ENCODE measurements at places on chromosomes 6 and 20.

GRCh38 chr6:43809417-43810305 lies 39.6 kb downstream of the VEGFA start:
- DNase-seq = peak; percentile 46

DNA sequence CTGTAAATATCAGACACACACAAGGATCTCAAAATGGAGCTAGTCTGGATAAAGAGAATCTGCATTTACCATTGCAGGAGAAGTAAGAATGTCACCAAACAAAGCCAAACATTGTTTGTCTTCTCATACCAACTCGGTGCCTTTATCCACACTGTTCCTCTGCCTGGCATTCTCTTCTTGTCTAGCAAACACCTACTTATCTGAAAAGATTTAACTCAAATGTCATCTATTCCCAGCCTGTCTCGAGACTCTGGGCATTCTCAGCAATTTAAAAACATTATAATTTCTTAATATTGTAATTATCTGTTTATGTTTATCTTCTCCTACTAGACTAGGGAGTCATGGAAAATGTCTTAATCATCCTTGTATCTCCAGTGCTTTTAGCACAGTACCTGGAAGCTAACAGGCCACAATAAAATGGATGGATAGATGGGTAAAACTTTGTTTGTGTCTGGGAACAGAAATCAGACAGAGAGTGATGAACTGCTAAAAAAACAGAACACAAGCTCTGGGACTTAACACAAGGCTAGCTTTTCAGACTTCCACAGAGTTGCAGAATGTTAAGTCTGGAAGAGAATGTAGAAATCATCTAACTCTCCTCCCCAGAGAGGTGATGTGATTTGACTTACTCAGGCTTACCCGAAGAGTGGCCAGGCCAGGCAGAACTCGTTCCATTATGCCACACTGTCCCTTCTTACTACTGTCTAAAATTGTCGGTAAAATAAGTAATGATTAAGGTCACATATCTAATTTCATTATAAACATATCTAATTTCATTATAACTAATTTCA lies 42.3 kb upstream of the FAM83C start:
- no peak for DNase-seq

- no peak for DNase-seq
Observed at GRCh38 chr6:114194362-114195026, 148.3 kb downstream of the HS3ST5 start.

- DNase-seq = no peak
Observed at GRCh38 chr6:161369339-161369738, 95.5 kb upstream of the AGPAT4 start.

DNA sequence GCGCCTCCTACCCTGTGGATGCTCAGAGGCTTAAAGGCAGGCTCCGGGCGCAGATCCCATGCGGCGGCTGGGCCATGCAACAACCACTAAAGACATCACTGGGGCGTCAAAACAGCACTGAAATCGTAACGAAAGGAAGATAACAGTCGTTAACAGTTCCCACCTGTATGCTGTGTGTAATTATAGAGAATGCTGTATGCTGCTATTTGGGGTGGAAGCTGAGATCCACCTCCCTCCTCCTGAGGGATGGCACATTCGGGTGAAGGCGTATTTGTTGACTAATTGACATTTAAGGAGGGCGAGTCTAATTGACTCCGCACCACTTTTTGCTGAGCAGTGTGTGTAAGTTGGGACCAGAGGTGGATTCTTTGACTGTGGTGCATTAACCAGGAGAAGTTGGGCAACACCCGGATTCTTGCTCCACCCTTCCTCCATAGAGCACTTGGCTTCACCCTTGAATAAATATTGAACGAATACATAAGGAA lies 687 bp downstream of the SLC35A1 start:
- peak; percentile 67 for DNase-seq

DNA sequence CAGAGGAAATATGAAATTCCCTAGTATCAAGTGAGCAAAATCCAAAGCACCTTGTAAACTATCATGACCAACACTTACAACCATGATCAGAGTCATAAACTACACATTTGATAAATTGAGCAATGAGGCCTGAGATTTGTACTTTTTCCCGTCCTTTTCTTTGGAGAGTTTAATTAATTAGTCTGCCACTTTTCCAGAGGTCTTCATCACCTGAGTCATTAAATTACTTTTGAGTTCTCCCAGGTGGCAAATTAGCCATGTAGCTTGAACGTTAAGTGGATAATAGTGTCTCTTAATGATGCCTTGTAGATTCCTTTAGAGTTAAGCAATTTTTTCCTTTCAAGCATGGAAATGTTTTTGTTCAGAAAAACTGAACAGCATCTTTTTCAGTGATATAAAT lies 75.6 kb downstream of the RNF217 start:
- DNase-seq = peak; percentile 11

- DNase-seq = no peak
Observed at GRCh38 chr6:27260369-27260768, 12.9 kb downstream of the PRSS16 start.

GRCh38 chr6:141252828-141253608 lies 879.7 kb upstream of the GJE1 start:
- no peak for DNase-seq

DNA sequence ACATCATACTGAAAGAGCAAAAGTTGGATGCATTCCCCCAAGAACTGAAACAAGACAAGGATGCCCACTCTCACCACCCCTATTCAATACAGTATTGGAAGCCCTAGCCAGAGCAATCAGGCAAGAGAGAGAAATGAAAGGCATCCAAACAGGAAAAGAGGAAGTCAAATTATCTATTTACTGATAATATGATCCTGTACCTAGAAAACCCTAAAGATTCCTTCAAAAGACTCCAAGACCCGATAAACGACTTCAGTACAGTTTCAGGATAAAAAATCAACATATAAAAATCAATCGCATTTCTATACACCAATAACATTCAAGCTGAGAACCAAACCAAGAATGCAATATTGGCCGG lies 14.5 kb downstream of the CDK19 start:
- no peak for DNase-seq

- DNase-seq = no peak
Observed at GRCh38 chr20:4193069-4193452, 177.7 kb upstream of the RNF24 start.

GRCh38 chr6:20716865-20717264 lies 182.6 kb downstream of the CDKAL1 start:
- no peak for DNase-seq

DNA sequence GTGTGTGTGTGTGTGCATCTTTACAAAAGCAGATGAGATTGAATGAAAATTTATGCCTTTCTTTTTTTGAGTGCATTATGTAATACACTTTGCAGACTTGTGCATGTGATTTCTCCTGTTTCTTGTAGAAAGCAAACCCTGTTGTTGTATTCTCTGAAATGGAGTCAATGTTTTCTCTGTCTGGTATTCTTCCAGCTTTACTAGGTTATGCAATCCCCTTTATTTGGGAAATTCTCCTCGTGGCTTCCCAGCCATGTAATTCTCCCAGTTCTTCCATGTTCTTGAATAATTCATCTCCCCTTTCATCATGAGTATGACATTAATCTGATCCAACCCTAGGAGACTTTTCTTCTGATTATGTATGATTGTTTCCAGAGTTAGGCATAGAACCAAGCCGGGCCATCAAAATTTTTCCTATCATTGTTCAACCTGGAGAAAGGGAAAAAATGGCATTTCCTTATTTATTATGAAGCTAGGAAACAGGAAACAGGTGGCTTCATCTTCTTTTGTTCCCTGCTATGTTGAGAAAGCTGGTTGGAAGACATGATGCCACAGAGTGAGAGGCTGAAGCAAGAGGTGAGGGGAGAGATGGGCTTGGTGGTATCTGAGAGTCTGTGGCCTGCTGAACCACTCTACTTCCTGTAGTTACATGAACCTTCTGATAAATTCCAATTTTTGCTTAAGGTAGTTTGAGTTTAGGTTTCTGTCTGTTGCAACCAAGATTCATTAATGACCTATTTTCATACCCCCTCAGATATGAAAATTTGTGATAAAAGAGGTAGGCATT lies 68.8 kb downstream of the PRL start:
- no peak for DNase-seq

GRCh38 chr6:27472182-27472616 lies 706 bp downstream of the ZNF184 start:
- DNase-seq = peak; percentile 78

GRCh38 chr20:48460681-48461080 lies 367.1 kb downstream of the PREX1 start:
- DNase-seq = no peak

DNA sequence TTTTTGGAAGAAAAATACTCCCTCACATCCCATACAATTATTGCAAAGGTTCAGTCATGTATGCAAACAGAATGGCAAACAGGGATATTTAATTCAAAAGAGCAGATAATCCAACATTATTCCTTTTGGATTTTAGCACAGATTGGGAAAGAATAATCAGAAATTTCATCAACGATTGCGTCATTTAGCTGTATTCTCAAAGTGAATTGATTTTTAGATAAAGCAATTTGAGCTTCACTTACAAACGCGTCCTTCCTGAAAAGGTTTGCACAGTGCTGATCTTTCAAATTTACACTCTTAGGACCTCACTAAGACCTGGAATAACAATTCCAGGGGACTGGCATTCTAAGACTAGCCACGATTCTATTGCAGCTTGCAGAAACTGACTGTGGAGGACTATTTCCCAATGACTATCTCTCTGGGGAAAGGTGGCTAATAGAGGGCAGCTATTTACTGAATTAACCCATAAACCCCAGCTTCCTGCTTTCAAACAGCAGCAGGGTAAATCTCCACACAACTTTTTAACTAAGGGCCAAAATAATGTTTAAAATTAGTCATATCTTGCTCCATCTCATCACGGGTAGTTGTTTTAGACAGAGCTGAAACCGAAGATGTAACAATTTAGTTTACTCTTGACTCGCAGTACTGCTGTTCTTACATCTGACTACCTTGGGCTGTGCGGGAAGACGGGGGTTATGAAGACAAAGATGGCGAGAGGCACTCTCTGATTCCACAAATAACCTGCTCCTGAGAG lies 131.2 kb upstream of the FAM184A start:
- DNase-seq = no peak

GRCh38 chr6:146803601-146804000 lies 204.8 kb downstream of the ADGB start:
- DNase-seq = no peak

- DNase-seq = no peak
Observed at GRCh38 chr6:20915156-20915555, 380.9 kb downstream of the CDKAL1 start.

- DNase-seq = no peak
Observed at GRCh38 chr20:47810116-47810677, 24.9 kb upstream of the SULF2 start.

- DNase-seq = no peak
Observed at GRCh38 chr6:87705070-87705691, 3.1 kb upstream of the AKIRIN2 start.

DNA sequence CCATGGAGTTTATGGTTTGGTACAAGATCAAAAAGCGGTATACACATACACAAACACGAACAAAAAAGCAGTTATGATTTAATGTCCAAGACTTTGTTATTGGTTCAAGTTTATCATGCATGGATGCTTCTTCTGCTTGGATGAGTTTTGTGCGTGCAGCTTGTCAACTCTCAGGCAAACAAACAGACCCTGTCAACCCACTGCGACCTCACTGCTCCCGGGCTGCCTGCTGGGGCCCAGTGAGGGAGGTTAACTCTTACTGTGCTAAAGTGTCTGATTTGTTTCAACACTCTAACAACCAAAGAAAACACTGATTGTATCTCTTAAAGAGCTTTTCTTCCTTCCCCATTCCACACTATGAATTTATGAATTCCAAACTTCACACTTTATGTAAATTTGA lies 26.8 kb upstream of the DDR1 start:
- peak; percentile 62 for DNase-seq

DNA sequence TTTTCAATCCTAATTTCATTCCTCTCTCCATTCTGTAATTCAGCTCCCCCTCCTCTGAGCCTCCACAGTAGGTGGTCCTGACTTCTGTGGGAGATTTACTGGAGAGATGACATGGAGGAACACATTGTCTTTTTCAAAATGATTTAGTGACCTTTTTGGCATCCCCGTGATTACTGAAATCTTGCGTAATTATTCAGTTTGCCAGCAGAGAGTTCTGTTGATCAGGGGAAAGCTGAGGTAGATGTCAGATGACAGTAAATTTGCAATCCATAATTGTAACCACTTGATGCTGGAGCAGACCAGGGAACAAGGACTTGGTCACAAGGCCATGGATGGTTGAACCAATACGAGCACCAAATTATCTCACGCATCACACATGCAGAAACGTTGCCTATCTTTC lies 302.2 kb downstream of the TSHZ2 start:
- DNase-seq = no peak

- no peak for DNase-seq
Observed at GRCh38 chr6:41167173-41167963, 4.5 kb upstream of the TREM2 start.

GRCh38 chr6:101286146-101286545 lies 107.4 kb upstream of the GRIK2 start:
- no peak for DNase-seq

- no peak for DNase-seq
Observed at GRCh38 chr6:29953686-29954085, 11.4 kb downstream of the HLA-A start.

- DNase-seq = peak; percentile 57
Observed at GRCh38 chr6:36130667-36131510, 576 bp downstream of the MAPK13 start.

GRCh38 chr6:138455746-138456400 lies 43.4 kb downstream of the NHSL1 start:
- DNase-seq = no peak

DNA sequence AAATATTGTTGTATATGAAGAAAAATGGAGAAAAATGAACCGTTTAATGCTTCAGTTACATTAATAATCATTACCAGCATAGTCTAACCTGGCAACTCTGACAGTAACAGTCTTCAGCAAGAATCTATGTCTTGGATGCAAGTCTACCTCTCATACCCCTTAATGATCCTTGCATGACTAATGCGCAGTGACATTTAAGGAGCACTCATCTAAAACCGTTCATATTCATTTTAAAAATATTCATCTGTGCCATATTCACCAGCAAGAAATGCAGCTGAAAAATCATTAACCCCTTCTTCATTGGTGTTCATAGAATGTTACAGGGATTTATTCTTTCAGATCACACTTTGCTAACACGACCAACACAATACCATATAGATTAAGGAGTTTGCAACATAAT lies 227.2 kb upstream of the ASCC3 start:
- no peak for DNase-seq

GRCh38 chr20:58839474-58839874 lies 11.2 kb downstream of the GNAS-AS1 start:
- DNase-seq = peak; percentile 71

DNA sequence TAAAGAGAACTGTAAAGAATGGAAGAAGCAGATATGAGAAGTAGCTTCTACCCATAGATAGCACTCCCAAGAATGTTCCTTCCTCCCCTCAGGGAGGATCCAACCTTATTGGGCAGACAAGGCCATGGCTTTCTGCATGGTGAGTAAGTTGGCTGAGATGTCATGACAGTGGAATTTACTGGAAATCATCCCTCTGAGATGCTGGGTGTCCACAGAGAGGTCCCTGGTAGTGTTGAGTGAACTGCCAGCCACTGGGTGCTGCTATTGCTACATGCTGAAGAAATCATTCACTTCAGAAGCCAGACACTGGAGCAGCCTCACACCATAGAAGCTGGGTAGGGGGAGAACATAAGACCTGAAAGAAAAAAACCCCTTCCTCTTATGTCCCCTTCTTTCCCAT lies 46.4 kb upstream of the FERMT1 start:
- DNase-seq = no peak

Measured in NCI-H2171 treated with DMSO at 0.1 percent for 48 hours (cell line).